ENCODE measurements at places on chromosomes 7 and 10.

GRCh38 chr7:83054472-83054871, 108.2 kb downstream of the PCLO start:
- no peak for DNase-seq

- DNase-seq = no peak
Measured at GRCh38 chr7:37093257-37093656, 355.4 kb downstream of the ELMO1 start.

- DNase-seq = no peak
Measured at GRCh38 chr7:134180376-134180775, 53.2 kb downstream of the LRGUK start.

DNA sequence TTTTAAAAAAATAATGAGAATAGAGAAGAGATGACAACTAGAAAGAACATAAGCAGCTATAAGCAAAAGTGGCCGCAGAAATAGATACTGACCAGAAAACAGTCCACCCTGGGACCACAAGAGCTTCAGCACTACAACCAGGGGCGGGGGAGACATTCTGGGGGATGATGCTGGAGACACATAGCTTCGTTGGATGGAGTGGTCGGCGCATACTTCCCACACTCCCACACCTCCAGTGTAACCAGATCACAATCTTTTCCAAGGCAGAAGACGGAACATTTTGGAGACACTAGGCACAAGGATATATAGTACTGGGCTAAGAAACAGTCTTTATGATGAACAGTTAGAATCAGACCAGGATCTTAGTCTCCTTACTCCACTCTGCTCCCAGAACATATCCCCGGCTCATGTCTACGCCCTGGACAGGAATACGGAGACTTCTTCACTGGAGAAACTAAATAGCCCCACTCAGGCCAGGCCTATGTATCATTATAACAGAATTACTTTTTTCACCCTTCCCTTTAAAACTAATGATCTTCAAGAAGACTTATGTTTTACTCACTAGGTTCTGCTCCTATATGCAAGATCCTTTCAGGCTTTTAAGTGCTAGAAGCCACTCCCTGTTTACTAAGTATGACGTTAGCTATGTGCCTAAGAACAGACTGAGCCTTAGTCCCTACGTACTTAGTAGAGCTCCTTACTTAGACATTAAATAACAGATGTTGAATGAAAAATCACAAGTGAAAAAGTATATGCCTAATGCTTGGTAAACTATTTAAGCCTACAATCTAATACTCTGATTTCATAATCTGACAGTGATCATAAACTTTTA, 169.6 kb downstream of the SRPK2 start:
- DNase-seq = no peak

- DNase-seq = no peak
Measured at GRCh38 chr7:130887182-130887956, 153.4 kb upstream of the KLF14 start.

GRCh38 chr7:91894781-91895480, 14.4 kb upstream of the MTERF1 start:
- DNase-seq = no peak

DNA sequence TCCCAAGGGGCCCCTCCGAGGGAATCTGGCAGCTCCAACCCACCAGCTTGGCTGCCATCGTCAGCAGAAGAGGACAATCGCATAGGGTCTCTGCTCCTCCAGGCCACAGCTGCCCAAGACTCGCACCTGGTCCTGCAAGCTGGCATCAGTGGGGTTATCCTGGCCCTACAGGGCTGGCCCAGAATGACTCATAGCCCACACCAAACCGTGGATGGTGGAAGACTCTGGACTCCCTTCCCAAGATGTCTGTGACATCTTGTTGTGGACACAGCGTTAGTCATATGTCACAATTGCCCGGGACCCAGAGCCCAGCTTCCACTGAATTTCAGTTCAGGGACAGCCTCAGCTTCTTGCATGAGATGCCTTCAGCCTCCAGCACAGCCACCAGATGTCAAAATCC, 91.5 kb upstream of the CUX1 start:
- no peak for DNase-seq

DNA sequence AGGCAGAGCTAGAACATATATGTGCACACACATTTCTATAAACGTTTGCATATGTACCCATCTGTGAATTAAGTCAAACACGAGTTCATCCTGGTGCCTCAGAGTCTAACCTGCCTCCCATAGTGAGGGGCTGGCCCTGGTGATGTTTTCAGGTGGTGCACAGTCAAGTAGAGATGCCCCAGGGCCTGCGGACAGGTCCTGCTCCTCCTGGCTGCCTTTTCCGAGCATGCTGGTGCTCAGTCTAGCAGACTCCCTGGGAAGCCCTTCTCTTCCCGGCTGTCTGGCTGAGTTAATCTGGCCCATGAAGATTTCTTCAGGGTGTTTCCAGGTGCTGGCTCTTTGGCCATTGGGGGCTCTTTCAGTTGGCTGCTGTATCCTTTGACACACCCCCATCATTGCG, 14.3 kb downstream of the ADCY1 start:
- no peak for DNase-seq

- DNase-seq = no peak
Measured at GRCh38 chr10:95850791-95851190, 57.0 kb upstream of the CC2D2B start.
